ENCODE measurements at places on chromosomes 5 and 9. TPM values are rescaled to one million over a fixed set of nuclear protein-coding genes. Genes with fewer than 3 reads are reported as not detected.

DNA sequence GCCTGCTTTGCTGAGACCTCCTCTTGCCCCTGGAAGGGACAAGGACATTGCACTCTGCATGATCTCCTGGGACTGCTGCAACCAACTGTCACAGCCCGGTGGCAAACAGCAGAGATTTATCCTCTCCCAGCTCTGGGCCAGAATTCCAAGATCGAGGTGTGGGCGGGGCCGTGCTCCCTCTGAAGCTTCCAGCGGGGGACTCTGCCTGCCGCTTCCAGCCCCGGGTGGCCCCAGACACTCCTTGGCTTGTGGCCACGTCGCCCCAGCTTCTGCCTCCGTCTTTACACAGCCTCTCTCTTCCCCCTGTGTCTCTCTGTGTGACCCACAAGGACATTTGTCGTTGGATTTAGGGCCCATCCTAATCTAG is 67.1 kb downstream of the COL5A1 start:
- H3K27me3 ChIP-seq: no peaks in the 10 kb centered on the region
- peaks cover 57% of the 10 kb centered on the region for H3K4me1 ChIP-seq
- peaks cover 12% of the 10 kb centered on the region for H3K36me3 ChIP-seq

- H3K4me1 ChIP-seq: peaks cover 8% of the 10 kb centered on the region
- H3K27ac ChIP-seq: no peak overlapping the region
- no peak overlapping the region for H3K4me3 ChIP-seq
- H3K36me3 ChIP-seq: no peaks in the 10 kb centered on the region
Measured at GRCh38 chr9:126157423-126157822, 169.2 kb upstream of the MVB12B start.

- no peak for DNase-seq
- no peak overlapping the region for H3K4me3 ChIP-seq
- H3K27me3 ChIP-seq: no peaks in the 10 kb centered on the region
- H3K36me3 ChIP-seq: no peaks in the 10 kb centered on the region
- H3K27ac ChIP-seq: peak overlapping the region; percentile 13
Measured at GRCh38 chr5:41418220-41419031, 92.0 kb downstream of the PLCXD3 start.

DNA sequence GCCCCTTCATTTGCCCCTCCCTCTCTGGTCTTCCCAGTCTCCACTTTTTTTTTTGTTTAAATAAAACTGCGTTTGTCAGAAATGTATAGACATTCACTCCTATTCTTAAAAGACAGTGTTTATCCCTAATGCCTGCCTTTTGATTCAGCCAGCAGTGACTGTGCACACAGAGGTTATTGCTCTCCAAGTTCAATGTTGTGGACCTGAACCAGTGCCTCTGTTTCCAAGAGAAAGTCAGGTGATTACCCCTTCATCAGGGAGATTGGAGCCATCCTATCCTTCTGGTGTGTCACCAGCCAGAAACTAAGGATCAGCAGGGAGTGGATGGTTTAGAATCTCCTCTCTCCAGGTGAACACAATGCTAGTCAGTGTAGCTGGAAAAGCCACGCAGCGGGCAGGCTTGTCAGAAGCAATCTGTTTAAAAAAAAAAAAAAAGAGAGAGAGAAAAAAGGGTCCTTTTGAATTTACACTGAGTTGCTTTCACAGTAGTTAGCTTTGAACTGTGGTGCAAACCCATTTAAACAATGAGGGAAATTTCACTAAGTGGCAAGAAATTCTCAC is 167.5 kb upstream of the DMRT1 start:
- peak overlapping the region; percentile 88 for H3K27ac ChIP-seq
- H3K4me3 ChIP-seq: no peak overlapping the region
- H3K27me3 ChIP-seq: no peaks in the 10 kb centered on the region
- H3K4me1 ChIP-seq: peaks cover 56% of the 10 kb centered on the region
- H3K36me3 ChIP-seq: peaks cover 15% of the 10 kb centered on the region
- DNase-seq: no peak

DNA sequence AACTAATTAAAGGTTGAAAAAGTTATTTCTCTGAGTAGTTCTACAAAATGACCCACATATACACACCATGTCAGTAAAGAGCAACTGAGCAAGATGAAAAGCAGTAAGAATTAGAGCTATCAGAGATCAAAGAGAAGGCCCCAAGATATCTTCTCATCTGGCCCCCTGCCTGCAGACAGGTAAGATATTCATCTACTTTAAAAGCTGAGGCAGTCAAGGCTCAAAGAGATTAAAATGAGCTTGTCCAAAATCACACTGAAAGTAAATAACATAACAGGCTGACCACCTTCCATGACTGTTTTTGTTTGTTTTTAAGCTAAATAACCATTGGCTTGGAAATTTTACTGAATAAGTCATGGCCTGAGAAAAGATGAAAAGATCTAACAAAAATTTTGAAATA is 266.2 kb downstream of the FBXL17 start:
- H3K27ac ChIP-seq: no peak overlapping the region
- H3K36me3 ChIP-seq: peaks cover 3% of the 10 kb centered on the region
- no peak overlapping the region for H3K4me3 ChIP-seq
- peaks cover 3% of the 10 kb centered on the region for H3K4me1 ChIP-seq
- no peaks in the 10 kb centered on the region for H3K27me3 ChIP-seq

GRCh38 chr9:100170556-100170955 is 71.5 kb downstream of the INVS start:
- no peak for DNase-seq
- H3K4me3 ChIP-seq: no peak overlapping the region
- no peaks in the 10 kb centered on the region for H3K27me3 ChIP-seq
- peaks cover 37% of the 10 kb centered on the region for H3K36me3 ChIP-seq

GRCh38 chr5:132497488-132497997 is 7.0 kb upstream of the IRF1 start:
- no peak for DNase-seq
- H3K36me3 ChIP-seq: no peaks in the 10 kb centered on the region
- peak overlapping the region; percentile 83 for H3K4me3 ChIP-seq
- H3K27me3 ChIP-seq: no peaks in the 10 kb centered on the region
- H3K27ac ChIP-seq: peak overlapping the region; percentile 94

- peaks cover 6% of the 10 kb centered on the region for H3K36me3 ChIP-seq
- peaks cover 58% of the 10 kb centered on the region for H3K4me1 ChIP-seq
- H3K4me3 ChIP-seq: no peak overlapping the region
- no peak for DNase-seq
Measured at GRCh38 chr9:87531370-87532295, 34.0 kb downstream of the DAPK1 start.

DNA sequence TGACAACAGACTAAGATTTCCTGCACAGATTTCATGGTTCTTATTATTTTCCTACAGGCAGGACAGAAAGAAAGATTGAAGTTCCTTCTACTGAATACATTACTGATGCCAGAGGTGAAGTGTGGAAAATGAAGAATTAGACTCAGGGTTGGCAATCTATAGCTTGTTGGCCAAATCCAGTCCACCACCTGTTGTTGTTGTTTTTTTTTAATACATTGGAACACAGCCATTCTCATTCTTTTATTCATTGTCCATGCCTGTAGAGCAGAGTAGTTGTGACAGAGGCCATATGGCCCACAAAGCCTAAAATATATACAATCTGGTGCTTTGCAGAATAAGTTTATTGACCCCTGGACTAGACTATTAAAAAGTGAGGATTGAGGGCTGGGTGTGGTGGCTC is 5.8 kb upstream of the PLPPR1 start:
- H3K27ac ChIP-seq: no peak overlapping the region
- peaks cover 70% of the 10 kb centered on the region for H3K27me3 ChIP-seq
- no peaks in the 10 kb centered on the region for H3K36me3 ChIP-seq
- H3K4me3 ChIP-seq: no peak overlapping the region
- peaks cover 4% of the 10 kb centered on the region for H3K4me1 ChIP-seq

GRCh38 chr5:175478008-175478383 is 364 bp upstream of the SFXN1 start:
- peak overlapping the region; percentile 71 for H3K4me3 ChIP-seq
- H3K36me3 ChIP-seq: peaks cover 11% of the 10 kb centered on the region
- no peak overlapping the region for H3K27ac ChIP-seq
- no peaks in the 10 kb centered on the region for H3K27me3 ChIP-seq

DNA sequence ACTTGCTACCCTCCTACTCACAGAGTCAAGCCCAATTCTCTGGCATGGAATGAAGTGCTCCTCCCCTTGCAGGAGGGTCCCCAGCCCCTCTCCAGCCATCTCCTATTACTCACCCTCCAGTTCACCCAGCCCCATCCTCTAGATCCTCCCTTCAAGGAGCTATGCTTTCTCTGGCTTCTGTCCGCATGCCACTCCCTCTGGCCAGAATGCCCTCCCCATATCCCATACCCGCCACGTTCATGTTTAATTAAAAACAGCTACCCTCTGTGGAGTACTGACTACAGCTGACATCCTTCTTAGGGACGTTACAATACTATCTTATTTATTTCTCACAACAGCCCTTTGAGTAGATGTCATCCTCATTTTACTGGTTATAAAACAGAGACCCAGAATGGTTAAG is 3.0 kb downstream of the F2R start:
- no peak for DNase-seq
- H3K4me3 ChIP-seq: no peak overlapping the region
- peaks cover 18% of the 10 kb centered on the region for H3K27me3 ChIP-seq
- peaks cover 18% of the 10 kb centered on the region for H3K4me1 ChIP-seq

DNA sequence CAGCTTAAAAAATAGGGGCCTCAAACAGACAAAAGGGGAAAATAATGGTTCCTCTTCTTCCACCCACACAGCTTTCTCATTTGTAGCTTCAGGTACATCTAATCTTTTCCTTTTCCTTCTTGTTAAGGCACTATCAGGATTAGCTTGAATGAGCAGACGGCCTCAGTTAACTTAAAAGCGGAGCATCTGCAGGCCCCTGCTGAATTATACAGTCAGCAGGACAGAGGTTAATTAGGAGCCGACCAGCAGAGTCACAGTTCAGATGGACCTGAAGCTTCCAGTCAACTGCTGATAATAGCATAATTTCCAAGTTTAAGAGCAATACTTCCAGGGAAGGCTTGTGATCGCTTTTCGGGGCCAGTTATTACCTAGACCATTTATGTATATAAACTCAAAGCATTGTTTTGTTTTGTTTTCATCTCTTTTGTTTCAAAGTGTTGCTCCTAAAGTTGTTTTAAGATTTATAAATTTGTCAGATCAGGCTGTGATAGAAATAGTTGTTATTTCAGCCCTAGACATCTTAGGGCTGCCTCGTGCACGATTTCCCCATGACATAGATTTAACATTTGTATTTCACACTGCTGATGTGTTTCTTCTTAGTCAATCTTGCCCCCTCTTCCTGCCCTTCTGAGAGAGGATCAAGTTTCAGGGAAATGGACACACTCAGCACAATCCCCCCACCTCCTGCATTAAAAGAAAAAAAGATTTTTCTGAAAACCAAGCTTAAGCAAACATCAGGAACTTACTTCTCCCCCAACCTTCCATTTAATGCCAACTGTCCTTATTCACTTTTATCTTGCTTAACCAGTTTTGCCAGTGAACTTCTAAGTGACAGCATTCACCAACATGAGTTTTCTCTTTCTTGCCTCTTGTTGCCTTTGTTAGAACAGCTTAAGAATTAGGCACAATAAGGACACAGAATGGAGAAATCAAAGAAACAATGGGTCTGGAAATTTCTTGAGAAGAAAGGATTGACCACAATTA is 449.8 kb downstream of the ARHGEF28 start:
- no peaks in the 10 kb centered on the region for H3K36me3 ChIP-seq
- H3K4me3 ChIP-seq: no peak overlapping the region
- peak overlapping the region; percentile 66 for H3K27ac ChIP-seq
- no peaks in the 10 kb centered on the region for H3K27me3 ChIP-seq
- H3K4me1 ChIP-seq: peaks cover 77% of the 10 kb centered on the region

DNA sequence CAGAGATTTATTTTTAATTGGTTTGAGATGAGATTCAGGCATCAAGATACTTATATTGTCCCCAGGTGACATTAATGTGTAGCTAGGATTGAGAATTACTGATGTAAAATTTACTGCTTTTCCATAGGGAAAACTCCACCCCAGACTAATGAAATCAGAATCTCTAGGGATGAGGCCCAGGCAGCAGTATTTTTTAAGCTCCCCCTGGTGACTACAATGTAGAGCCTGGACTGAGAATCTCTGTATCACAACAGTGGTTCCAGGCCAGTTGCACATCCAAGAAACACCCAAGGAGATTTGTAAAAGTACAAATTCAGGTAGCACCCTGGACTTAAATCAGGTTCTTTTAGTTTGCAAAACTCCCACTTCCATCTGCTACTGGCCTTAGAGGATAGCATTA is 185.7 kb downstream of the MARCHF11 start:
- no peak for DNase-seq
- H3K4me3 ChIP-seq: no peak overlapping the region
- H3K36me3 ChIP-seq: peaks cover 21% of the 10 kb centered on the region
- H3K4me1 ChIP-seq: peaks cover 10% of the 10 kb centered on the region
- H3K27ac ChIP-seq: no peak overlapping the region
- peaks cover 3% of the 10 kb centered on the region for H3K27me3 ChIP-seq

- no peak overlapping the region for H3K27ac ChIP-seq
- peaks cover 33% of the 10 kb centered on the region for H3K36me3 ChIP-seq
- no peak for DNase-seq
- peaks cover 13% of the 10 kb centered on the region for H3K4me1 ChIP-seq
- H3K27me3 ChIP-seq: no peaks in the 10 kb centered on the region
- H3K4me3 ChIP-seq: no peak overlapping the region
Measured at GRCh38 chr5:72226950-72227349, 93.1 kb downstream of the MRPS27 start.

DNA sequence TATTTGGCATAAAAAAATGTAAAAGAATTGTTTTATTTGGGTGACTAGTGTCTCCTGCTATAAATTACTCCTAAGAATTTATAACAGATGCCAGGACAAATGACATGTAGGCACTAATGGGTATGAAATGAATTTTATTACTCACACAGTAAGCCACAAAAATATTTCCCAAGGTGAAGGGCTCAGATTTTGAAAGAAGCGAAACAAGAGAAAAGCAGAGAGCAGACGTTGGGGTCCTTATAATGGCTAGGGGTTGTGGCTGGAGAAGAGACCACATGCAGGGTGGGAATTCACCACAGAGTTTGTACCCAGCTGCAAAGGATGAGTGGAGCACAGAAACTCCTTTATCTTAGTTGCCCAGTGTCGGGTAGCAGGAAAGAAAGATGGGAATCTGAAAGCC is 45.0 kb upstream of the PRR16 start:
- no peaks in the 10 kb centered on the region for H3K27me3 ChIP-seq
- H3K36me3 ChIP-seq: no peaks in the 10 kb centered on the region
- no peak overlapping the region for H3K4me3 ChIP-seq
- no peak for DNase-seq
- peaks cover 2% of the 10 kb centered on the region for H3K4me1 ChIP-seq
- H3K27ac ChIP-seq: no peak overlapping the region

PCA3 gene
- total RNA-seq: not detected

DIRAS2 gene
- 0.14 TPM for total RNA-seq

SLC45A2 gene
- 0.45 TPM for total RNA-seq

SPATA31E1 gene
- 0.09 TPM for total RNA-seq

HSD17B3 gene
- total RNA-seq: 0.75 TPM

FGD3 gene
- total RNA-seq: 41.9 TPM

SUSD3 gene
- total RNA-seq: 3.1 TPM

OLFM1 gene
- total RNA-seq: 2.0 TPM

JAKMIP2 gene
- 5.5 TPM for total RNA-seq

SLCO4C1 gene
- 1.2 TPM for total RNA-seq

CNTFR gene
- 28.9 TPM for total RNA-seq

Measured in mesothelial cell of epicardium (in vitro differentiated cells).